ENCODE measurements at places on chromosomes 1 and 21.

GRCh38 chr1:117237726-117238381 is 27.1 kb upstream of the VTCN1 start:
- no peak for DNase-seq

GRCh38 chr1:111449703-111450017 is 396 bp downstream of the ATP5PB start:
- no peak for DNase-seq

DNA sequence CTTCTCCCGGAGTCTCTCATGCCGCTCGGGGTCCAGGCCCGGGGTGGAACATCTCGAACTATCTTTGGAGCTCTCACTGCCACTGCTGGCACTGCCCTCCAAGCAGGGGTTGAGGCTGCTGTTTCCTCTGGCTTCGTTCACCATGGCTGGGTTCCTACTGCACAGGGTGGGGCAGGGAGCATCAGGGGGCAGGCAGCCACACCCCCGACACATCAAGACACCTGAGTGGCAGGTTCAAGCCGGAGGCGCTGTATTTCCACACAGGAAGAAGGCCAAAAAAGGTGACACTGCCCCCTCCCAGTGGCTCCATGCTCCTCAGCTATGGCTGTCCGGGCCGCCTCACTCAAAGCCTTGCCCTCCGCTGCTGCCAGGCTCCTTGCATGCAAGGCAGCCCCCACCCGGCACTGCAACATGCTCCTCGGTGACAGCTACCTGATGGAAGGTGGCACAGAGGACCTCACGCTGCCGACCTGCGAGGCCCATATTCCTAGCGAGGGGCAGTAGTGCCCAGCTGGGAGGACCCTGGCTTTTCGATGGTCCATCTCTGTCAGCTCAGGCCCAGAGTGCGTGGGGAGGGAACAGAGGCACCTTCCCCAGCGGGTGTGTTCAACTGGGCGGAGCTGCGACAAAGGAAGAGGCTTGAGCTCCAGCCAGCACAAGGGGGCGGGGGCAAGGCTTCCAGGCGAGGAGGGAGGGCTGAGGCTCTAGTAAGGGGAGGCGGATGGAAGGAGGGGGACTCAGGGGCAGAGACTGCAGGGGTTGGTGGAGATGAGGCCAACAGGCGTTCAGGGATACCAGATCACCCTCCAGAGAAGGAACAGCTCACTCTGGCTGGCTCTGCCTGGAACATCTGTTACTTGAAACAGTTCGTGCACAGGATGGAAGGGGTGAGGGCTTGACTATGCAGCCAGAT is 2.5 kb downstream of the MTHFR start:
- DNase-seq = peak; percentile 33

- no peak for DNase-seq
Measured at GRCh38 chr1:216462066-216462775, 39.0 kb upstream of the USH2A start.

DNA sequence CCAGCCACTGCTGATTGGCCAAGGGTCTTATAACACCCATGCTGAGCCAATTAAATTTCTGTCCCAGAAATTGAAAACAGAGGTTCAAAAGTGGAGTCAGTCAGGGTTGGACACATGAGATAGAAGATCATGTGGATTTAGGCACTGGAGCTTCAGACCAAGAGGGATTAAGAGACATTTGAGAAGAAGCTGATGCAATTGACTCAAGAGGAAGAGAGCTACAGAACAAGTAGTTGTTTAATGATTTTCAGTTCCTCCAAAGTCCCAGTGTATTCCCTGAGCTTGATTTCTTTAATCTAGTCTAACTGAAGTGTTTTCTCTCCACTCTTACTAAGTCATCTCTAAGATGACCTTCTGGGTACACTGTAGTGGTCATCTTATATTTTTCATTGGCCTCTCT is 227.1 kb downstream of the DUSP10 start:
- DNase-seq = no peak

- DNase-seq = no peak
Measured at GRCh38 chr1:145855426-145855948, 3.4 kb downstream of the PIAS3 start.

- DNase-seq = no peak
Measured at GRCh38 chr21:39182484-39183271, 573 bp downstream of the PSMG1 start.

GRCh38 chr1:42240966-42241755 is 76.6 kb upstream of the GUCA2A start:
- no peak for DNase-seq

DNA sequence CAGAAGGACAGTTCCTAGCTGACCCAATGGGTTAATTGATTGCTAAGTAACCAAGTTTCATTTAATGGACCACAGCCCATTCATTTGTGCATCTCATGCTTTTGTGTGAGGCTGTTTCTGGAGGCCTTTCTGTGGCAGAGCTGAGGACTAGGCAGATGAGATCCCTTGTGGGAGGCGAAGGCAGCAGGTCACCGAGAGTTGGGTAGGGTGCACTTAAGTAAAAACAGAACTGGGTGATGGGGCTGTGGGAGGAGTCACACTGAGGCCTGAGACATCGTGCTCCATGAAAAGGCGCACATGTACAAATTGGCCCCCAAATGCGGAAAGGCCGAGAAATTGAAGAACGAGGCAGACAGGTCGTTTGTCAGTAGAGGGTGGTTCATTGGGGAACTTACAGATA is 60.9 kb downstream of the S100B start:
- DNase-seq = no peak

- DNase-seq = no peak
Measured at GRCh38 chr1:153573351-153573750, 7.7 kb upstream of the S100A2 start.

- no peak for DNase-seq
Measured at GRCh38 chr1:179129702-179130473, 48.0 kb downstream of the TOR3A start.

- DNase-seq = no peak
Measured at GRCh38 chr1:3922201-3922725, 22.2 kb upstream of the C1orf174 start.

DNA sequence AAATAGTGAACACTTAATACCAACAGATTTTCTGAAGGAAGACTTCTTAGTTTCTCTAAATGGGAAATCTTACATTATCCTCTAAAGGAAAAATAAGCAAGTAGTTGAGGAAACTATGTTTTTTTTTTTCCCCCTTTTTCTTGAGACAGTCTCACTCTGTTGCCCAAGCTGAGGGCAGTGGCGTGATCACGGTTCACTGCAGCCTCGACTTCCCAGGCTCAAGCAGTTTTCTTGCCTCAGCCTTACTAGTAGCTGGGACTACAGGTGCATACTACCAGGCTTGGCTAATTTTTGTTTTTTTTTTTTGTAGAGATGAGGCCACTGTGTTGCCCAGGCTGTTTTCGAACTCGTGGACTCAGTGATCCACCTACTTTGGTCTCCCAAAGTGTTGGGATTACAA is 3.9 kb downstream of the MTR start:
- DNase-seq = no peak

DNA sequence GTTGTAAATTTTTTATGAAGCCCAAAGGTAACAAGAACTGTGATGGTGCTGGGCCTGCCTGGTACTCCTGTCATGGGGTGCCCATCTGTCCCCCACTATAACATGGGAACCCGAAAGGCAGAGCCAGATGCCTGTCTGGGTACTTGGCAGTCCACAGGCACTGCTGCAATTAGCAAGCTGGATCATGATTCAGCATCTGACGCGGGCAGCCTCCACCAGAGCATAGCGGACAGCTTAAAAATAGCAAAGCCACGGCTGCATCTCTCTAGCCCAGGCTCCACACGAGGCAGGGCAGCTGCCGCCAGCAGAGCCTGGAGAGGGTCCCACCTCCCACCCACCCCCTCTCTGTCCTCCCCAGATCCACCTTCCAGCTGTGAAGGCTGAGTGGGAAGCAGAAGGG is 22.9 kb downstream of the SUSD4 start:
- peak; percentile 36 for DNase-seq

DNA sequence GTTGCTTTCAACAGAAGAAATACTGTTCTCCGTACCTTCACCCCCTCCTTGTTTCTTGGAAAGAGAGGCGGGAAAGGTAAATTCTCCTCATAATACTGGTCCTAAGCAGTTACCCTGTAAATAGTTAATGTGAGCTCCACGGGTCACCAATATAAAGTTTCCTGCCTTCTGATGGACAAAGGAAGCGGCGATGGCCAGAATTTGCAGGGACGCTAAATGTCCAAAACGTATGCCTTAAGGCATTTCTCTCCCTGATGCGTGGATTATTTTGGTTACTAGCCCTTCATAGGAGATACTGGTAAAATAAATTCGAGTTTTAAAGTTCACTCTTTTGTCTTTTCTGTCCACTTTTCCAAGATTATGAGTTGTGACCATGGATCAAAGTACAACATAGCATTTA is 898 bp upstream of the PTGS2 start:
- no peak for DNase-seq

All from nucleus accumbens (tissue), 56 donors.